ENCODE measurements at places on chromosomes 1 and 21.

DNA sequence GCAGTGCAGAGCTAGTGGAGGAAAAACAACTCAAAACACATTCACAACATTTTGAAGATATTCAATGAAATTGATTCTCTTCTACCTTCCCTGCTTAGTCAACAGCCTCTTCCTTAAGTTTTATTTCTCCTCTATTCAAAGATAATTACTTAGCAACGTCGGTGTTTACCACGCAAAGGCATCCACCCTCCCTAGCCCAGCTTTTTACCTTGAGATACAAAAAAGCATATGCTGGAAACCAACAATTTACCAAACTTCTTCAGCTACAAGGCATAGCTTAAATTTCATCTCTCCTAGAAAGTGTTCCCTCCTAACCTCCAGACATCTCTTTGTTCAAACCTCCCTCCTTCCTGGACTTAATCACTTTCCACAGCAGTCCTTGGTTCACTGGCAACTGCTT lies 102.8 kb upstream of the SOD1 start:
- DNase-seq = no peak

GRCh38 chr1:234729561-234730474 lies 119.8 kb upstream of the IRF2BP2 start:
- no peak for DNase-seq

DNA sequence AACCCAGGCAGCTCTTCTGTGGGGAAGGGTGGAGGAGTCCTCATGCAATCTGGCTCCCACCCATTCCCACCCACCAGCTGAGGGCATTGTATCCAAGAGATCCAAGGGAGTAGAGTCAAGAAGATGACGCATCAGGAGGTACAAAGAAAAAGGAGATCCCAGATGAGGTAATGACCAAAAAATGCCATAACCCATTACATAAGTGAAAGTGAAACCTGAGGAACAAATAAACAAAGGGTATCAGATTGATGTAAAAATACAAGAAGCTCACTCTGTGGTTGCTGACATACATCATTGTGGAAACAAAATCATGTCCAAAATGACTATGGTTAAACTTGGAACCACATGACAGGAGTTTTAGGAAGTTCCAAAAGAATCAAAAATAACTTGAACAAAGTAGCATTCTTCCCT lies 42.5 kb downstream of the CCN1 start:
- DNase-seq = no peak

DNA sequence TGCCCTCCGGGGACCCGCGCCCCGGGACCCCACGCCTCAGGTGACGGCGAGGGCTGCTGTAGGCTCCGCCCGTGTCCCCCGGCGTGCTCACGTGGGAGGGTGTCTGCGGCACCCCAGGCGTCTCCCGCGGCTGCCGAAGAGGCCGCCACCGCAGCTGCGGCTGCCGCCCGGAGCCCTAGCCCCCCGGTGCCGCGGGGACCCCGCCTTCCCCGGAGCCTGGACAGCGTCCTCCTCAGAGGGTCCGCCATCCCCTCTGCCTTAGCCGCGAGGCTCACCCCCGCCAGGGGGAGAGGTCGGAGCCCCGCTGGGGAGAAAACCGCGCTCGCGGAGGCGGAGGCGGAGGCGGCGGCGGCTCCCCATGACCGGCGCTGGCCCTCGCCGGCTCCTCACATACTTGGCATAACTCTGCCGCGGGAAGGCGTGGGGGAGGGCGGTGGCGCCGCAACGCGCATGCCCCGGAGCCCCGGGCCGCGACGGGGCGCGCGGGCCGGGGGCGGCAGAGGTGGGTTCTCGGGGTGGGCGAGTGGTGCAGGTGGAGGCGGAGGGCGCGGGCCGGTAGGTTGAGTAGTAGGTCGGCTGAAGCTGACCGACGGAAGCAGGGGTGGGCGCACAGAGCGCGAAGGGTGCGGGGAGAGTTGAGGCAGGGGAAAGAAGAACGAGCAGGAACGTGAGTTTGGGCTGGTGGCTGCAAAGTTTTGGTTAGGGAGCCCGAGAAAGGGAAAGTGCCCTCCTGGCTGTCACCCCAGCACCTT lies 700 bp upstream of the SYDE2 start:
- DNase-seq = peak; percentile 53

- DNase-seq = peak; percentile 92
These were observed 1.3 kb downstream of the PIGV start for GRCh38 chr1:26788836-26789611.

DNA sequence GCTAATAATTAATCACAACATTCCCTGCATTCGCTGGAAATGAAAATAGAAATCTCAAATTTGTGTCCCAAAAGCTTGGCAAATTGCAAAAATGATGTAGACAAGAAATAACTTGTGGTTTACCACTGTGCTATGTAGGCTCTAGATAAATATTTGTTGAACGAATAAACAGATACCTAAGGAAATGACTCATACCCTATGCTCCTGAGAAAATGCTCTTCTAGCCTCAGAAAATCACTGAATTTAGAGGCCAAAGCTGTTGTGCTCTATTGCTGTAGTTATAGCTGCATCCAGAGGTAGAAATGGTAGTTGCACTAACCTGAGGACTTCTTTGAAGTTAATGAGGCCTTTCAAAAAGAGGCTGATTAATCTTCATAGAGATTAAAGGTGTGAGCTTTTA lies 142.0 kb upstream of the ZNHIT6 start:
- DNase-seq = no peak

- DNase-seq = peak; percentile 36
These were observed 2.3 kb downstream of the ZBTB37 start for GRCh38 chr1:173870252-173871075.
